ENCODE measurements at places on chromosomes 11 and 22.

DNA sequence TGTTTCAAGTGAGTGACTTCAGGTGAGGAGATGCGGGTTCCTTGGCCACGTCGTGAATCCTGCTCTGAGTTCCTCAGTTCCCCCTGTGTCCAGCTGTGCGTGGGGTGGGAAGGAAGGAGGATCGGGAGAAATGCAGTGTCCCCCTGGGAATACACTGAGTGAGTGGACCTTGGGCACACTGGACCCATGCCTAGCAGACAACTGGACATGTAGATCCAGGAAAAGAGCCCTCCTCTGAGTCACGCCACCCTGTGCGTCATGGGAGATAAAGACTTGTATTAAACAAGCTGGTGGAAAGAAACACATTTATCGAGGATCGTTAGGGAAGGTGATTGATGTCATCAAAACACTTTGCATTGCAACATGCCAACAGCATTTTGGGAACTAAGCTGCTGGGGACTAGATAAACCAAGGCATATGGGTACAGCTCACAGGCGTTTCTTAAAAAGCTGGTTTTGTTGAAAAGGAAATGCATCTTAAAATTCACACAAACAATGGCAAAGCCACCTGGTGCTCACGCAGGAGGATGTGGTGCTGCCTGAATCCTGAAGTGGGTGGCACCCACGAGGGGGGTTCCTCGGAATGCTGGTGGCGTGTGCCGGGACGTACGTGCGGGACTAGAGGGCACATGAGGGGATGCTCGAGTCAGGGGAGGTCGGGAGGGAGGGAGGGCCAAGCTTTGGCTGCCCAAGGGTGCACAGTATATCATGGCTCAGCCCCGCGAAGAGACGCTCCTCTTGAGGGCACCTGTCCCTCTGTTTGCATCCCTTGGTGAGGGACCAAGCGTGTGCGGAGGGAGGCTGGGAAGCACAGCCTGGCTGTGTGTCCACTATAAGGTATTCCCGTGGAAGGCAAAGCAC, 303.5 kb downstream of the TBC1D22A start:
- DNase-seq: no peak

DNA sequence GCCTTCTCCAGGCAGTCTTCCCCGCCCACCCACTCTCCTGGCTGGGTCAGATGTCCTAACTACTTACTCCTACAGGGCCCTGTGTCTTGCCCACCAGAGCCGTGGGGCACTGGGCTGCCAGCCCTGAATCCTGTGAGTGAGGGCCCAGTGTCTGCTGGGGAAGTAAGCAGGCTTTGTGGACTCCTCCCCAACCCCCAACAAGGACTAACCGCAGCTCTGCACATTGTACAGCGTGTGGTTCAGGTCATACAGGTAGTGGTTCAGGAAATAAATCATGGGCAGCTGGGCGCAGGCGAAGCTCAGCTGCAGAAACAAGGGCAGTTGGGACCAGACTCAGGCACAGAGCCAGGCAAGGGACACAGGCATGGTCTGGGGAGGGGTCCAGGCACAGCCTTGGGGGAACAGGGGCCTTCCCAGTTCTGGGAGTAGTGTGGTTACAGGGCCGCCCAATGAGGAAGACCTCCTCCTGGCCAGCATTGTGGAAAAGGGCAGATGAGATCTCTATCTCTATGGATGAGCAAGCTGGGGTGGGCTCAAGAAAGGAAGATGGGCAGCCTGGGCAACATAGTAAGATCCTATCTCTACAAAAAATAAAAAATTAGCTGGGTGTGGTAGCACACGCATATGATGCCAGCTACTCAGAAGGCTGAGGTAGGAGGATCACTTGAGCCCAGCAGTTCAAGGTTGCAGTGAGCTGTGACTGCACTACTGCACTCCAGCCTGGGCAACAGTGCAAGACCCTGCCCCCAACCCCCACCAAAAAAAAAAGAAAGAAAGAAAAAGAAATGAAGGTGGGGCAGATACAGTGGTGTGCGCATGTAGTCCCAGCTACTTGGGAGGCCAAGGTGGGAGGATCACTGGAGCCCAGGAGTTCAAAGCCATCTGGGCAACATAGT, 5.5 kb downstream of the UNC93B1 start:
- DNase-seq: peak; percentile 47

DNA sequence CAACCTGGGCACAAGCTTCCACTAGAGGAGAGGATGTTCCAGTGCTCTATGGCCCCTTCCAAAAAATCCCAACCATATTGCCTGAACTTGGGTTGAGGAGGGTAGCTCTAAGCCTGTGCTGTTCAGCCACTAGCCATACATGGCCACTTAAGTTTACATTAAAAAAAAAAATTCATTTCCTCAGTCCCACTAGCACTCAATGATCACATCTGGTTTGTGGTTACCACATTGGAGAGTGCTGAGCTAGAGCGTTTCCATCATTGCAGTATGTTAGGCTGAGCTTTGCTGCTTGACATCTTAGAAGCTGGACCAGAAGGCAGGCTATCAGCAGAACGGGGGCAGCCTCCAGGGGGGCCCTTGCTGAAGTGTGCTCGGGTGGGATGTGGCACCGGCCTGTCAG, 43.5 kb upstream of the CYP2D6 start:
- DNase-seq: no peak

DNA sequence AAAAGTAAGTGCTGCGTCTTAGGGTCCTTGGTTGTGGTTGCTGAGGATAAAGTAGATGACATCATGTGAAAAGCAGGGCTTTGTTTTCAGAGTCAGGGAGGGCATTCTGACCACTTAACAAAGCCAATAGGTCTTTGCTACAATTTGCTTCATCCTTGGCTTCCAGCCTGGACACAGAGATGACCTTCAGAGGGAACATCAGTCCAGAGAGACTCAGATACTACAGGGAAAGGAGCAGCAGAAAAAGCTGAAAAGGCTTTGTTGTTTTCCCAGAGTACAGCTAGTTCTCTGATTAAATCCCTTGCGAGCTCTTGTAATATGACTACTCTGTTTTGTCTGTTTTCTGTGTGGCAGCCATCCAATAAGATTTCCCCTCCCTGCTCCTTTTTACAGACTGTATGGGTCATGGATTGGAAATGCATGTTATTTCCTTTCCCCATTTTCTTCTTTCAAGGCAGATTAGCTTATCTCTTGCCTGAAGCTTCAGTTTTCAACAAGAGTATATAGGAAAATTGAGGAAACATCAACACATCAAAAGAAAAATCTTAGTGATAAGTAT, 31.9 kb downstream of the ATG13 start:
- DNase-seq: peak; percentile 67

DNA sequence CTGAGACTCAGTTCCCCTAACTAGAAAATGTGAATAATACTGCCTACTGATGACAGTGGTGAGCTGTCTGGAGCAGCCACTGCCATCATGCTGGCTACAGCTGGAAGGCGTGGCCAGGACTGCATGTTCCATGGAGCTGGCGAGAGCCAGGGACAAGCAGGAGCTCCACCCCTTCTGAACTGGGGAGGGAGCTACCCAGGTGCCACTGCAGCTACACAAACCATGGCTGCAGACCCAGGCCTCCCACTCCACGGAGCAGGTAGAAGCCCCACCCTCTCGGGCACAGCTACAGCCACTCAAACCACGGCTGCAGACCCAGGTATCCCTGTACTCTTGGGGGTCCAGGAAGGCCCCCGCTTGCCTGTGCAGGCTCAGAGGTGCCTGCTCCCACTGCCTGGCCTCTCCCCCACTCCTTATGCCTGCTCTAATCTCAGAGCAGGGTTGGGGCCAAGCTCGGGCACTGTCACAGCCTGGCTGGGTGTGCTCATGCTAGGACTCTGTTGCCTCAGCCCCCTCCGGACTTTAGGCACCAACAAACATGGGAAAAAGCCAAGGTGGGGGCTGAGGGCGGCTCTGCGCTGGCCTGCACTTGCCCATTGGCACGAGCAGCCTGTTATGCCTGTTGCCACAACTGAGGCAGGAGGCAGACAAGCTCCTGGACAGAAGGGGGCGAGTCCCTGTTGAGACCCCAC, 51.7 kb downstream of the RAB30 start:
- DNase-seq: no peak

GRCh38 chr11:127803755-127804154, 783.6 kb downstream of the ETS1 start:
- no peak for DNase-seq

- DNase-seq: peak; percentile 89
These were observed 29.6 kb downstream of the RTN4R start for GRCh38 chr22:20238536-20238900.

GRCh38 chr11:124829986-124830385, 29.8 kb upstream of the MSANTD2 start:
- no peak for DNase-seq

GRCh38 chr22:22076361-22076760, 93.8 kb upstream of the TOP3B start:
- DNase-seq: no peak
